Endodermal cell (in vitro differentiated cells): ENCODE measurements at places on chromosomes 13 and 19. TPM values are rescaled to one million over a fixed set of nuclear protein-coding genes. Genes with fewer than 3 reads are reported as not detected.

GRCh38 chr13:96636001-96636709 lies 358.1 kb downstream of the OXGR1 start:
- DNase-seq: no peak

The RTBDN gene
- 1.1 to 2.2 TPM (median 1.7 TPM) in 3 replicates for total RNA-seq

The FCER2 gene
- not detected in 3 replicates for total RNA-seq

DNA sequence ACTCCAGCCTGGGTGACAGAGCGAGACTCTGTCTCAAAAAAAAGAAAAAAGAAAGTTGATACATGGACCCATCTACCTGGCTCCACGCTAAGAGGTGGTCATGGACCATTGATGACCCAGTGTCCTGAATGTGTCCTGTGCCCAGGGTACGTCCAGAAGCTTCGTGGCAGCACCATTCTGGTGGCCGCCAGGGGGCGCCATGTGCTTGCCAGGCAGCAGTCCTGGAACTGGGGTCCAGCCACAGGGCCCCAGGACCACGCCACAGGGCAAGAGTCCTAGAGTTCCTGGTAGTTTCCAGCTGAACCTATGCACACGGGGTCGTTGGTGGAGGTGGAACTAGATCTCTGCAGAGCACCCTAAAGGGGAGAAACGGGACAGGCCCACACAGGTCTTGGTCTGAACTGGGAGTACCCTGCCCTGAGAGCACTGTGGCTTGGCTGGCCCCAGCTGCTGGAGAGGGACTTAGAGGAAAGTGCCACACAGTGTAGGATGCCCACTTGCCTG lies 19.9 kb upstream of the FBXO27 start:
- DNase-seq: peak; percentile 91

- DNase-seq: peak; percentile 53
Observed at GRCh38 chr19:17863520-17864182, 3.9 kb downstream of the RPL18A start.

The KLK4 gene
- total RNA-seq: not detected in 3 replicates

The RUBCNL gene
- 3.0 and 3.1 TPM in 2 replicates for total RNA-seq

DNA sequence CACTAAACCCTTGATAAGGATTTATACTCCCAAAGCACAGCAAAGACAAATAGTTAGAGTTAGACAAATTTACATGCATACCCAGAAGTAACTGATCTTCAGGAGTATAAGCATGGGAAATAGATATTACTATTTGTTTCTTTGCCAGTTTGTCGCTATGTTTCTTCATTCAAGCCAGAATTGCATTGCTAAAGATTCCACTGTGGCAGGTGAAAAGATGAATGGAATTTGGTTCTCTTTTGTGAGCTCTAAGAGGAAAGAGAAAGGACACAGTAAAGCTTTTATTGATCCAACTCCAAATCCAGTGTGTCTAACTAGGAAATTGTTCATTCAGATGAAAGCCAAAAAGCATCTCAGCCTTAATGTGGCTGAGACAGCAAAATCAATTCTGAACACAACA lies 292.3 kb upstream of the SPRY2 start:
- DNase-seq: no peak

The ZNF534 gene
- total RNA-seq: 0.19 TPM in 1 of 3 replicates, not detected in the others

- DNase-seq: peak; percentile 75
Observed at GRCh38 chr19:28920269-28921066, 292.5 kb downstream of the UQCRFS1 start.

The VAV1 gene
- 0.52 TPM in 1 of 2 replicates, not detected in the other for total RNA-seq

GRCh38 chr19:47493378-47494210 lies 9.6 kb upstream of the KPTN start:
- DNase-seq: no peak

DNA sequence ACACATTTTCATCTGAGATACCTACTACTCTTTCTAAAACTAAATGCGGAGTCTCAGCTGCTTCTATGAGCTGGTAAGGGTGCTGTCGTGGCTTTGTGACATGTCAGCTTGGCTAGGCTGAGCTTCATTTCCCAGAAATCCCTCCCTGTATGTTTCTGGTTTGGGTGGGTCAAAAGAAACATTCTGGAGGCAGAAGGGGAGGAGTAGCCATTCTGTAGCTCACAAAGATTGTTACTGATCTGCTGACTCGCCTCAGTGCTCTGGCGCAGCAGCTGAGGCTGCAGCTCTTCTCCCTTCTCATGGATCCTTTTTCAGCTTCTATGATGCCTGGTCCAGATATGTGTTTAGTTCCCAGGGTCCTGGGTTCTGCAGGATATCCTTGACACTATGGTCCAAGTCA lies 114.7 kb downstream of the RAP2A start:
- DNase-seq: no peak

The LENG9 gene
- total RNA-seq: 2.2 and 2.5 TPM in 2 replicates

- no peak for DNase-seq
Observed at GRCh38 chr13:44537248-44537647, 38.9 kb downstream of the TSC22D1 start.

The RASIP1 gene
- 2.9 to 3.6 TPM (median 3.4 TPM) in 3 replicates for total RNA-seq

GRCh38 chr19:46487802-46488445 lies 7.7 kb downstream of the PNMA8B start:
- DNase-seq: peak; percentile 95

GRCh38 chr19:1528596-1529429 lies 4.9 kb downstream of the PLK5 start:
- DNase-seq: no peak

The TNFSF9 gene
- 0.59 and 0.68 TPM in 2 replicates for total RNA-seq

GRCh38 chr19:56955637-56956216 lies 115.2 kb upstream of the PEG3 start:
- DNase-seq: no peak

DNA sequence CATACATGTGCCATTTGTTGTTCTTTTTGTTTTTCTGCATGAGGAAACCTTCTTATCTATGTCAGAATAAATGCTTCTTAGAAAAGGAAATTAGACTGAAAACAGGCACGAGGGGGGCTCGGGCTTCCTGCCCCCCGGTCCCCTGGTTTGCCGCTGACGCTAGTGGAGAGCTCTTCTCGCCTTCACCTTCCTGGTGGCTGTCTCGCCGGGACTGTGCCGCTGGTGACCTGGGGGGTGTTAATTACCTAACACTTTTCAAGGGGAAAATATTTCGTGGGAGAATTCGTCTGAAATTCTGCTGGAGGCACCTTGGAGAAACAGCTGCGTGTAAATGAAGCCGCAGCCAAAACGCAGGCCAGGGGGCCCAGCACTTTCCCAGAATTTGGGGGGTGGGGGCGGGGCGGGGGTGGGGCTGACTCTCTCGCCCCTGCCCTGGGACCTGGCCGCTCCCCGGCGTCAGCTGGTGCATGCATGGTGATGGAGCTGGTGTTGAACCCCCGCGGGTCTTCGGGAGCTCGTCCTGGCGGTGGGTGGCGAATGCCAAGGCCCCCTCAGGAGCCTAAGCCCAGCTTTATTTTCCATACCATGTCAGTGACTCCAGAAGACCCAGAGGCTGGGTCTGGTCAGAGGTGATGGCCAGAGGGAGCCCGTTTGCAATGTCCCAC lies 58.3 kb upstream of the MCF2L start:
- peak; percentile 43 for DNase-seq

DNA sequence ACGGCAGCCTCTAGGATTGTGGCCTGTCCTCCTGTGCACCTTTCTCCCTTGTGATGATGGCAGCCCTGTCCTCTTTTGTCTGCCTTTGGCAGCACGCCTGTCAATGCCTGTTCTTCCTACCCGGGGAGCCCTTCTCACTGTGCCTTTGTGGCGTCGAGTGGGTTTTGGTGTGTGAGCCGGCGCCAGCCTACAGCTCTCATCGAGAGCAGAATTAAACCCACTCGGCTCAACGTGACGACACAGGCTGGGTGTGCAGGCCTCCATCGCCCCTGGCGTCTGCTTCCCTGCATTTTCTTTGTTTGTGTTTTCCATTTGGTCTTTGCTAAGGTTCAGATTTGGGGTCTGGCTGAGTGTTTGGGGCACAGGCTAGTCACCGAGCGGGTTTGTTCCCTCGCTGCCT lies 34.4 kb downstream of the AP1M1 start:
- DNase-seq: no peak

DNA sequence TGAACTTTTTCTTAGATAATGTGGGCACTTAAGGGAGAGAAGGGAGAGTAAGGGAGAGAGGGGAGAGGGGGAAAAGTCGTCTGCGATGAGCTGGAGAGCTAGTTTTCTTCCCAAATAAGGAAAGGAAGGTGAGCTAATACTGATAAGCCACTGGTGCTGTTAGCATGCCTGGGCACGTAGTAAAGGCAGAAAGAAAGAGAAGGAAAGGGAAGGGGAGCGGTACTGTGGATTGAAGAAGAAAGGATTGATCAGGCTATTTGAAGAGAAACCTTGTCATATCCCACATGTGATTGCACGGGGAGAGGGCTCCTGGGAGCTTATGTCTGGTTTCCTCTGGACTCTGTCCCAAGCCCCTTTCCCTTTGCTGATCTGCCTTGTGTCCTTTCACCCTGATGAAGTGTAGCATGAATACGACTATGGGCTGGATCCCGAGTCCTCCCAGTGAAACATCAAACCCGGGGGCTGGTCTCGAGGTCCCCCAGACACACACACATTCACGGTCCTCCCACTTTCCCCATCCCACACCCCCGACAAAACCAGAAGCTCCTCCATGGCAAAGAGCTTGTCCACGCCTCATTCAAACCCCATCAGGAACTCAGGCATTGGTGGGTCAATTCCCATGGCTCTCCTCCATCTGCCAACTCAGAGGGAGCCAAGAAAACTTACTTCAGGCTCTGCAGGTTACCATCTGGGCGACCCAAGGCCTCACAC lies 30.6 kb downstream of the NLRP13 start:
- no peak for DNase-seq

- no peak for DNase-seq
Observed at GRCh38 chr13:95564091-95564490, 11.6 kb downstream of the CLDN10 start.

DNA sequence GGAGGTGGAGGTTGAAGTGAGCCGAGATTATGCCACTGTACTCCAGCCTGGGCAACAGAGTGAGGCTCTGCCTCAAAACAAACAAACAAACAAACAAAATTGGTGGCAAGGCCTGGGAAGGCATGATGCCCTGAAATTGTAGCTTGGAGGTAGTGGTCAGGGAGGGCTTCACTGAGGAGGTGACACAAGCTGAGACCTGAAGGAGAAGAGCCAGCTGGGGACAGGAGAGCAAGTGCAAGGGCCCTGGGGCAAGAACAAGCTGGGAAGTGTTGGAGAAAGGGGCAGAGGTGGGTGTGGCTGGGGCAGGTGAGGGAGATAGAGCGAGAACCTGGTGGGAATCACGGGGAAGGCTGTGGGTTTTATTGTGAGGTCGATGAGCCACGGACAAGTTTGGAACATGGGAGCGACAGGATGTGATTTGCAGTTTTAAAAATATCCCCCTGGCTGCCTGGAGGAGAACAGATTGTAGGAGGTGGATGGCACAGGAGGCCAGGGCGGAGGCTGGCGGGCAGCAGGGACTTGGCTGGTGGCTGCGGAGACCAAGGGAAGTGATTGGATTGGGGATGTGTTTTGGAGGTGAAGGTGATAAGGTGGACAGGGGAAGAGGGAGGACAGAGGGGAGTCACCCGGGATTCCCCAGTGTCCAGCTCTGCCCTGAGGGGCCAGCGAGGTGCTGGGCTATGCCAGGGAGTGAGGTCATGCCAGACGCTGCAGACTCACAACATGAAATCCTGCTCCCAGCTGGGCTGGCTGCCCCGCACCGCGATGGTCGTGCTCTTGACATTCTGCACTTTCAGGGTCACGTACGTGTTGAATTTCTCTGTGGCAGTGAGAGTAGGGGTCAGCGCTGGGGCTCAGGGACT lies 14.0 kb downstream of the UNC13A start:
- no peak for DNase-seq

DNA sequence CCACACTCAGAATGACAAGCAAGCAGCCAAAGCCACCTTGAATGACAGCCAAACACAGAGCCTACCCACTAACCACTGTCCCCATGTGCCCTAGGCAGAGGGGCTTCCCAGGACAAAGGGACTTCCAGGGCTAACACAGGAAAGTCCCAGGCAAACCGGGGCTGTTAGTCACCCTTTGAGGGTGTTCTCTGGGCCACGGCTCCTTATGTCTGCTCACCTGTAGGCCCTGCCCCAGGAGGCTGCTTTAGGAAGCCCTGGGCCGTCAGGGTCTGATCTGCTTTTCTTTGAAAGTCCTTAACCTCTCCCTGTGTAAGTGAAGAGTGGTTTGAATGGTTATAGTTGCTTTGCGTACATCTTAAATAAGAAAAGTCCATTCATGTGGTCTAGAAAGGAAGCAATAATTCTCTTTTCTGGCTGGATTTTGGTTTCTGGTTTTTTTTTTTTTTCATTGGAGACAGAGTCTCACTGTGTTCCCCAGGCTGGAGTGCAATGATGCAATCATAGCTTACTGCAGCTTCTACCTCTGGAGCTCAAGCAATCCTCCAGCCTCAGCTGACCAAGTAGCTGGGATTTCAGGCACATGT lies 161.4 kb downstream of the EFNB2 start:
- DNase-seq: peak; percentile 48

DNA sequence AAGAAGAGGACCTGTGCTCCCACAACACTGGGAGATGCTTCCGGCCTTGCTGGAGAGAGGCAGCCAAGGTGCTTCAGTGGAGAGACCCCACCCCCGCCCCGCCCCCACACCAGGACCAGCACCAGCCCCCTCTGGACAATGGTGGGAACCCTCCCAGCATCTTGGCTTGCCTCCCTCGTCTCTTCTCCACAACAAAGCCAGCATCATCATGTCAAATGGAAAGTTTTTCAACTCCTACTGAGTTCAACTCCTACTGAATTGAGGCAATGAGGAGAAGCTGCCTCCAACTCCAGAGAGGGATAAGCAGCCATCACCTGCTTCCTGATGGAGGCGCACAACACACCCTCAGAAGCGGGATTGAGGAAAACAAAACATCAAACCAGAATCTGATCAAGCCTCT lies 12.8 kb downstream of the DEDD2 start:
- DNase-seq: no peak
